ENCODE measurements at places on chromosomes 3 and 15. TPM values are rescaled to one million over a fixed set of nuclear protein-coding genes. Genes with fewer than 3 reads are reported as not detected.

Gene MGLL
- total RNA-seq, result 67.0 TPM

Gene THRB
- total RNA-seq, result 32.8 TPM

Gene MIX23
- total RNA-seq, result 32.7 TPM

Gene FSIP1
- 1.2 TPM for total RNA-seq

Gene TICRR
- total RNA-seq, result 0.08 TPM

Measured in left ventricle myocardium inferior (tissue), 1 donor.